GM18507 (cell line): ENCODE measurements at places on chromosomes 1 and 21.

DNA sequence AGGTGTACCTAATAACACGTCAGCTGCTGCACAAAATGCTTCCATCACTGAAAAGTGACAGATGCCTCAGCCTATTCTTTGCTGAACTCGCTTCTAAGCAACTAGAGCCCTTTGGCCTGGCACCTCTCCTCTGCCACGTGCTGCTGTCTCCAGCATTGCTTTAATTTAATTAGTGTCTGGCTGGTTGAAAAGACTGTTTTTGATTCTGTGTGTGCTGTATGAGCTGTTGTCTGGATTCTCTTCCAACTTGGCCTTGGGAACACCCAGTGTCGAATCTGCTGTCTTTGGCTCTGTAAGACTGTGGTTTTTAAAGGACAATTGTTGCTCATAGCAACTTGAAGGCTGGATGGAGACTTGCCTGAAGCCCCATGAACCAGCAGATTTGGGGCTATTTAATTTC lies 109.5 kb downstream of the PSMG1 start:
- no peak for DNase-seq

- DNase-seq, result no peak
Observed at GRCh38 chr1:177817937-177818875, 151.7 kb downstream of the SEC16B start.

DNA sequence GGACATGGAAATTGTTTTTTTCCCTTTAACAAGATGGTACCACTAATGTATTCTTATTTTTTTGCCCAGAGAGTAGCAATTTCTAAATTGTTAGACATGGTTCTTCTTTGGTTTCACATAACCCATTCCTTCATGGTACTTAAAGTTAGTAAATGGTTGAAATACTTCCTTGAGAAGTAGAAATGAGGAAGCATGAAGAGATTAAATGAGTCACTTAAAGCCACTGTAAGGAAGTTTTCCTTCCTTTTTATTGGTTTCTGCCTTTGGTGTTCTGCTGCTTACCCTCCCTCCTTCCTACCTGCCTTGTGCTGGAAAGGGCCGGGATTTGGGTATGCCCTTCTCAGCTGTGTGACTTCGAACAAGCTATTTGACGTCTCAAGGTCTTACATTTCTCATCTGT lies 101.0 kb downstream of the KIF26B start:
- DNase-seq, result no peak

GRCh38 chr1:56370513-56370912 lies 208.8 kb downstream of the PLPP3 start:
- DNase-seq, result no peak

GRCh38 chr1:52756020-52756419 lies 29.8 kb downstream of the ZYG11B start:
- no peak for DNase-seq
